ENCODE measurements at places on chromosomes 2 and 18. TPM values are rescaled to one million over a fixed set of nuclear protein-coding genes. Genes with fewer than 3 reads are reported as not detected.

The SLC9A2 gene
- not detected for total RNA-seq

The EVX2 gene
- not detected for total RNA-seq

DNA sequence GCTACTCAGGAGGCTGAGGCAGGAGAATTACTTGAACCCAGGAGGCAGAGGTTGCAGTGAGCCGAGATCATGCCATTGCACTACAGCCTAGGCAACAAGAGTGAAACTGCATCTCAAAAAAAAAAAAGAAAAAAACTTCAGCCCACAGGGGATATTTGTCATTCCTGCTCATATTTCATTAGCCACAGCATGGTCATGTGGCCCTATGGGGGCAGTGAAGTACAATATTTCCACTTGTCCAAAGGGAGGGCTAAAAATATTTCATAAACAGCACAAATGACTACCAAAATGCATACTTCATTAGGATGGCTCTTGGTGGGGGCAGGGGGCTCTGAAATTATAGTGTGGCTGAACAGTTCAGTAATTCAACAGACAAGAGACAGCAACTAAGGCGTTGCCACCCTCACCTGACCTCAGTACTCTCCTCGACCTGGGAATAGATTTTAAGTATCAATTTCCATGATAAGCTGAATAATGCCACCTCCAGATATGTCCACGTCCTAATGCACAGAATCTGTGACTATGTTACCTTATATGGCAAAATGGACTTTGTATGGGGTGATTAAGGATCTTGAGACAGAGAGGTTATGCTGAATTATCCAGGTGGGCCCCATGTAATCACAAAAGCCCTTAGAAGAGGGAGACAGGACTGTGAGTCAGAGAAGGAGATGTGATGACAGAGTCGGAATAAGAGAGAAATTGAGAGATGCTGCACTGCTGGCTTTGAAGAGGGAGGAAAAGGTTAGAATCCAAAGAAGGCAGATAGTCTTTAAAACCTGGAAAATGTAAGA is 158.2 kb upstream of the CRIM1 start:
- no peak for DNase-seq

- DNase-seq = no peak
These were observed 23.8 kb downstream of the SERTAD2 start for GRCh38 chr2:64629875-64630274.

GRCh38 chr2:218995972-218996711 is 2.9 kb upstream of the CRYBA2 start:
- DNase-seq = peak; percentile 87

The CRYGC gene
- total RNA-seq = not detected

Measured in Right ventricle myocardium superior (tissue), 1 donor.